ENCODE measurements at places on chromosomes 11 and 22.

DNA sequence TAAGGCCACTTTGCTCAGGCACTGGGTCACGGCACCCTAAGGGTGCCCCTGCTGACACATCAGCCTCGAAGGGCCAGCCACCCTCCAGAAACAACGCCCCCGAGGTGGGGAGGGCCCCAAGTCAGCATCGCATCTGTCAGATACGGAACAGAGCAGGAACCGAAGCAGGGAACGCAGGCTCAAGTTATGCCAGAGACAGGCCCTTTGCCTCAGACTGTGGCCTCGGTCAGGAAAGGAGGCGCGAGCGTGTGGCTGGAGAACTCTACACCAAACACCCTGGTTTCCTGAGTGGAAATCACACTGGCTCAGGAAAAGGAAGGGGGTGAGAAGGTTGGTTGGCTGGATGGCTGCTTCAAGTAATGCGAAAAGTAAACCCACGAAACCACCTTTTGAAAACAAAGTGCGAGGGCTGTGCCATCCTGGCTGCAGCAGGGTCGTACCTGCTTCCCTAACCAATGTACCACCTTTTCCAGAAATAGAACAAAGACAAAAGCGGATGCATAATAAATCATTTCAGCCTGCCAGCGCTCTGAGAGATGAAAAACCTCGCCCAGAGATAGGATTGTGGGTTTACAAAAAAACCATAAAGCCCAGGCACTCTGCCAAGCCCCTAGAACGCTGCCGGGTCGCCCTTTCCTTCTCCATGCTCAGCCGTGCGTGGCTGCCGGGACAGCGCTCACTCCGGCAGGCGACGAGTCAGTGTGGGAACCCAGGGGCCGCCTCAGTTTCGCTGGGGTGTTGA is 38.6 kb downstream of the TRMU start:
- DNase-seq, result peak; percentile 90

GRCh38 chr11:134047586-134047999 is 21.3 kb upstream of the JAM3 start:
- no peak for DNase-seq

GRCh38 chr22:49833340-49834007 is 5.8 kb upstream of the BRD1 start:
- DNase-seq, result no peak

- peak; percentile 63 for DNase-seq
Measured at GRCh38 chr22:31630331-31631329, 31.4 kb downstream of the PISD start.

DNA sequence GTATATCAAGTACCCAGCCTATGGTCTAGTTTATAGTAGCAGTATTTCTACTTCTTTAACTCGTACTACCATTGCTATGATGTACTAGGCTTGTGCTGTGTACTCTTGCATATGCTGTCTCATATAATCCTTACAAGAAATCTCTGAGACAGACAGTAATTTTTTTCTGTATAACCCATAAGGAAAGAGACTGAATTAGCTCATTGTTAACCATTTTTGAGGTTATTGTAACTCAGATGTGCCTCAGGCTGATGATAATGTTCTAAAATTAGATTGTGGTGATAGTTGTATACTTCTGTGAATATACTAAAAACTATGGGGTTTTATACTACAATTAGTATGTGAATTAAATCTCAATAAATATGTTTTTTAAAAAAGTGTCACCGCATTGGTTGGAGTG is 112.2 kb upstream of the RRM1 start:
- no peak for DNase-seq

DNA sequence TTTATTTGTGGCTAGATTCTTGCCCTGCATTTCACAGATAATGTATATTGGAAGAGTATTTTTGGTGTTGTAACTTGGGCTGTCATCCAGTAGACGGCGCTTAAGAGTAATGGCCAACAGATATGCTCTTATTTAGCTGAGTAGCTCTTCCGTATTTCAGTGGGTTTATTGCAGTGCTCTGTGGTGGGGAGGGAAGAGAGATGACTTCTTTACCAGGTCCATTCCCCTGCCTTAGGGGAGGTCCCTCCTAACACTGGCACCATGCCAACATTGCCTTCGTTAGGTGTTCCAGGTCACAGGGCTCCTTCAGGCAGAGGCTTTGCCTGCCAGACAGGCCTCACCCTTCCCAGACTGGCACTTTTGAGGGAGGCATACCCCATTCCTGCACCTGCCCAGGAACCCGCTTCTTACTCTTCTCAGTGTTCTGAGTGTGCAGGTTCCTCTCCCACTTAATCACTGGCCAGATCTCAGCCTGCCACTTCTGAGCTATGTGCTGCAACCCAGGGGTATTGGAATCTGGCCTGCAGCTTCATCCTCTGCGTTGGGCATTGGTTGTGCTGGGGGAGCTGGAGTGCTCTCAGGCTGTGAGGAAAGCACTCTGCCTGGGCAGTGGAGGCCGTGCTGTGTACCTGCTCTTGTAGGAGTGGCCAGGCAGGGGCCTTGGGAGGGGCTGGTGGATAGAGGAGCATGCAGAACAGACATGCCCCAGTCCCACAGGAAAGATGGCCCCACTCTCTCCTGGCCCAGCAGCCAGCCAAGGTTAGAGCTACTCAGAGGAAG is 29.4 kb upstream of the SLN start:
- no peak for DNase-seq

GRCh38 chr11:27215471-27216269 is 147.3 kb downstream of the CCDC34 start:
- DNase-seq, result no peak

GRCh38 chr22:24117942-24118341 is 63.3 kb upstream of the SUSD2 start:
- no peak for DNase-seq

- peak; percentile 90 for DNase-seq
Measured at GRCh38 chr11:1559111-1559951, 12.7 kb downstream of the DUSP8 start.

GRCh38 chr11:87290304-87290922 is 252.7 kb downstream of the TMEM135 start:
- peak; percentile 30 for DNase-seq

- no peak for DNase-seq
Measured at GRCh38 chr11:30489076-30489475, 97.1 kb downstream of the MPPED2 start.

DNA sequence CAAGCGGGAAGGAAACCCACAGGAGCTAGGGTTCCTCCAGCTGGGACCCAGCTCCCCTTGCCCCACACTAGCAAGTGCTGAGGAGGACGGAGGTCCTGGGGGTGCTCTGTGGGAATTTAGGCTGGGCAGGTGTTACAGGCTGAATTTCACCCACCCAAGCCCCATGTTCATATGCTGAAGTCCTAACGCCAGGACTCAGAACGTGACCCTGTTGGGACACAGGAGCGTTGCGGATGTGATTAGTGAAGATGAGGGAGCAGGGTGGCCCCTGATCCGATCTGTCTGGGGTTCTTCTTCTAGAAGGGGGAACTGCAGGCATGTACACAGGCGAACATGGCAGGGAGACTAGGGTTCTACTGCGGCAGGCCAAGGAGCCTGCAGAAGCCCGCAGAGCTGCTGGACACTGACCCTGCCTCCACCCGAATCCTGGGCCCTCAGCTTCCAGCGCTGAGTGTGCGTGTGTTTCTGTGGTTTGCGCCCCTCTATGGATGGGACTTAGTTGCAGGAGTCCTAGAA is 103.4 kb upstream of the FGF3 start:
- no peak for DNase-seq

DNA sequence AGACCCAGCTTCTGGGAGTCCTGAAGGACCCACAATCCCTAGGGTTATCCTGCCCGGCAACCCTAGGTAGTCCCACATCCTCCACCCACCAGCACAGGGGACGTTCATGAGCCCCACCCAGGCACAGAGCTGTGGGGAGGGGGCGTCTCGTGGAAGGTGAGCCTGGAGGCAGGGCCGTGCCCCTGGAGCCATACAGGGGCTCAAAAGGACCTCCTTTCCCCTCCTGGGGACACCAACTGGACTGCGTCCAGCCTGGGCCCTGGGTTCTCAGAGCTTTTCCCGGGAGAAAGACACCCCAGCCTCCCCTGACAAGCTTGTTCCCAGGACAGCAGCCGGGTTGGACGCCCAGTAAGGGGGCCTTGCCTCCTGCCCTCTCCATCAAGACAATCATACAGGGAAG is 78.4 kb downstream of the BRD1 start:
- no peak for DNase-seq

GRCh38 chr11:30546334-30546733 is 39.8 kb downstream of the MPPED2 start:
- no peak for DNase-seq

- DNase-seq, result no peak
Measured at GRCh38 chr11:75402002-75402773, 2.9 kb downstream of the RPS3 start.

DNA sequence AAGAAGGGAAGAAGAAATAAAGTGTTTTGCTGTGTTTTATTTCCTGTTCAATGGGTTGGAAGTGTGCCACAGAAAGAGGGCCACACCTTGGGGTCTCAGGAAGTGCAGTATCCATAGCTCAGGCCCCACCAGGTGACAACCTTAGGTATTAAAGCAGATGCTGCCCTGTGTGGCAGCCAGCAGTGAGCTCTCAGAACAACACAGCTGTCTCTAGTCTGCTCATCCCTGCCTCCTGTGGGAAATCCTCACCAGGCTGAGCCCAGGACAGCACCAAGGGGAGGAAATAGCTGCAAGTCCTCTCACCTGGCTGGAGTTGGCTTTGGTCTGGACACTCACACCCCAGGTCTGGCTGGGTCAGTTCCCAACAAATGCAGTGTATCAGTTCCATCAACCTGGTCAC is 25.1 kb downstream of the ARL14EP start:
- no peak for DNase-seq

- peak; percentile 72 for DNase-seq
Measured at GRCh38 chr11:114291381-114291780, 4.8 kb upstream of the NNMT start.

- DNase-seq, result no peak
Measured at GRCh38 chr11:122097419-122098001, 18.5 kb downstream of the BLID start.

- peak; percentile 74 for DNase-seq
Measured at GRCh38 chr11:34682825-34683224, 61.9 kb downstream of the EHF start.

- no peak for DNase-seq
Measured at GRCh38 chr22:47605441-47605840, 843.0 kb downstream of the TBC1D22A start.

DNA sequence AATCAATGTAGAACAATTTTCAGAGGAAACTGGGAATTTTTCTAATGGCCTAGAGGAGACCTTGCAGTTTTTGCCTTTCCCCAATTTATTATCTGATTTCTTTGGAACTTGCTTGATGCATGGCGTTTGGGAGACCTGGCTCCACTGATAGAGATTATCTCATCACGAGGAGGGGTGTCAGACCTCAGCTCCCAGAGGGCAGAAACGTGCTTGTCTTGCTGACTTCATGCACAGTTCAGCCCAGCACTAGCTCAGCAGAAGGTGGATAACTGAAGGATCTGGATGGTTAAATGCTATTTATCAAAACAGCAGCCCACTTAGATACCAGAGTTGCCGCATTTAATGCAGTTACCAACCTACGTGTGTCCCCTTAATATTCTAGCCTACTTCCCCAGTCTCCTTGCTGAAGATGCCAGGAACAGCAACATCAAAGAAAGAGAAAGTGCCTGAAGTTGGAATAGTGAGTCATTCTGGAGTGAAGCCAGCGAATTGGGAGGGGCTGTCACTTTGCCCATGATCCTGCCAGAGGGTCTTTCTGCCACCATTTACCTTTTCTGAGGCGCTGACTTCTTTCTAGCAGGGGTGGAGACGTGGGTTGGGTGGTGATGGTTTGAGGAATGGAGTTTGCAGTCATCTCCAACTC is 133.5 kb upstream of the CADM1 start:
- no peak for DNase-seq

All from RCC 7860 (cell line).